ENCODE measurements at places on chromosomes 1 and 21.

DNA sequence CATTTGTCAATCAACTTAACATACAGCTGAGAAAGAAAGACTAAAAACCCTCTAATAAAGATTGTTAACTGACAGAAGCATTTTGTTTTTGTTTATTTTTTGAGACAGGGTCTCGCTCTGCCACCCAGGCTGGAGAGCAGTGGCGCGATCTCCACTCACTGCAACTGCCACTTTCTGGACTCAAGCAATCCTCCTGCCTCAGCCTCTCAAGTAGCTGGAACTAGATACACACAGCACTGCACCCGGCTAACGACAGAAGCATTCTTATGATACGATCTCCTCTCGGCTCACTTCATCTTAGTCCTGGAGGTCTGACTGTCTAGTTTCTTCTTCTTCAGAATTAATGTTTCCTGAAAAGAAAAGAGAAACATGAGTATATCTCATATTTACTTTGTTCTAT is 23.5 kb downstream of the RSPH1 start:
- DNase-seq: no peak

- peak; percentile 69 for DNase-seq
Observed at GRCh38 chr1:206455666-206456344, 14.5 kb upstream of the IKBKE start.

DNA sequence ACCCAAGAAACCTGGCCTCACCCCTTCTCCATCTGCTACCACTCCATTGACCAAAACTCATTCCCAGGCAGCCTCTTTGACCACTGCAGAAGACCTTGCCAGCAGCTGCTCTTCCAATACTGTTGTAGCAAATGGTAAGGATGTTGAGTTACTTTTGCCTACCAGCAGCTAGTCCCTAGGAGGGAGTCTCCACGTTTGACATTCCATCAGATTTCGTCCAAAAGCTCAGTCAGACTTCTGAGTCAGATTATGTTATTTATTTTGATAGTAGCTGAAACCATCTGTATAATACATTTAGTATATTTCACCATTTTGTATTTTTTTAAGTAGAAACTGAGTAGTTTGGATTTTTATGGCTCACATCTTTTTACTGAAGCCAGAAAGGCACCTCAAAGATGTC is 51.5 kb upstream of the WNT2B start:
- no peak for DNase-seq

DNA sequence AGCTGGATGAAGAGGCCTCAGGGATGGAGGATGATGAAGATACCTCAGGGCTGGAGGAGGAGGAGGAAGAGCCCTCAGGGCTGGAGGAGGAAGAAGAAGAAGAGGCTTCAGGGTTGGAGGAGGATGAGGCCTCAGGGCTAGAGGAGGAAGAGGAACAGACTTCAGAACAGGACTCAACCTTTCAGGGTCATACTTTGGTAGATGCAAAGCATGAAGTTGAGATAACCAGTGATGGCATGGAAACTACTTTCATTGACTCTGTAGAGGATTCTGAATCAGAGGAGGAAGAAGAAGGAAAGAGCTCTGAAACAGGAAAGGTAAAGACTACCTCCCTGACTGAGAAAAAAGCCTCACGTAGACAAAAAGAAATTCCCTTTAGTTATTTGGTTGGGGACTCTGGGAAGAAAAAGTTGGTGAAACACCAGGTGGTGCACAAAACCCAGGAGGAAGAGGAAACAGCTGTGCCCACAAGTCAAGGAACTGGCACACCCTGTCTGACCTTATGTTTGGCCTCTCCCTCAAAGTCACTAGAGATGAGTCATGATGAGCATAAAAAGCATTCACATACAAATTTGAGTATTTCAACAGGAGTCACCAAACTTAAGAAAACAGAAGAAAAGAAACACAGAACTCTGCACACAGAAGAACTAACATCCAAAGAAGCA is 15.4 kb downstream of the L1TD1 start:
- DNase-seq: no peak

GRCh38 chr1:2215909-2216766 is 12.0 kb upstream of the SKI start:
- no peak for DNase-seq

All from NCI-H1092 treated with DMSO at 0.1 percent for 48 hours (cell line).